ENCODE measurements at places on chromosomes 5 and 9.

- no peak for DNase-seq
- H3K4me1 ChIP-seq = peaks cover 84% of the 10 kb centered on the region
- H3K36me3 ChIP-seq = peaks cover 6% of the 10 kb centered on the region
- no peaks in the 10 kb centered on the region for H3K27me3 ChIP-seq
- peak overlapping the region; percentile 27 for H3K4me3 ChIP-seq
Observed at GRCh38 chr9:127562279-127562796, 49.7 kb upstream of the STXBP1 start.

DNA sequence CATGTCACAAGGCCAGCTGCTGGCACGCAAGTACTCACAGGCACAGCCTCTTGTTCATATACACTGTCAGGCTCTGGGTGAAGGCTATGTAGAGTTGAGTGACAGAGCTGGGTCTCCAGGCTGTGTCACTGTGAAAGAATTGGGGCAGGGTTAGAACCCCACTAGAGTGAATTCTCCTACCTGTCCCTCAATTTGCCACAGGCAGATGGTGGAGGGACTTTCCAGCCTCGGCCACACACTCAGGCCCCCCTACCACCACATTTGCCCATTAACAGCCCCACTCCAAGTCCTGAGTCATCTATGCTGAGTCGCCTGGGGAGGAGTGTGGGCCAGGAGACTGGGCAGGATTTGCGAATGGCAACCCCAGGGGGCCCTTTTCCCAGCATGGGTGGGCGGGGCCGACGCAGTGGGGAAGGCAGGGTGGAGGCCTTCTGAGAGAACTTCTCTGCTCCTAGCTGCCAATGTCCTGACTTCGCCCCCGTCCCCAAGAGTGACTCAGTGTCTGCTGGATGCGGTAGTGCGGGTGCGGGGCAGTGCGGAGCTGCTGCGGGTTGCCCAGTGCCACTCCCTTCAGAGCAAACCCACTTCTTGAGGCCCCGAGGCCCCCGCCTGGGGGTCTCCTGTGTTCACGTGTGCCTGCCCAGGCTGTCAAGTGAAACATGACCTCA is 50.3 kb upstream of the PSD2 start:
- H3K4me3 ChIP-seq = no peak overlapping the region
- peaks cover 37% of the 10 kb centered on the region for H3K4me1 ChIP-seq

DNA sequence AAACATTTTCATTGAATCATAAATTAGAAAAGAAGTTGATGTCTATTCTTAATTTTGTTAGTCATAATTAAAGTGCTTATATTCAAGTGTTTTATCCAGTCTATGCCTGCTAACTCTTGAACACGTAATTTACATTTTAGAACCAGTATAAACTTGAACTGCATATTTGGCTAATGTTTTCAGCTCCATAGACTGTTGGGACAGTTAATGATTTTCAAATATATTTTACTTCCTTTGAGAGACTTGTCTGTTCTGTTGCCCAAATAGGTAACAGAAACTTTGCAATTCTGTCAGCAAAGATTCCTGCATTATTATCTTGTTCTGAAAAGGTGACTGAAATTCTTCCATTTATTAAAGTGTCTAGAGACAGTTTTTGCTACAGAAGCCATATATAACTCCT is 7.8 kb downstream of the ITGA2 start:
- H3K27me3 ChIP-seq = peaks cover 6% of the 10 kb centered on the region
- DNase-seq = no peak
- H3K4me1 ChIP-seq = no peaks in the 10 kb centered on the region
- no peak overlapping the region for H3K4me3 ChIP-seq
- no peak overlapping the region for H3K27ac ChIP-seq

GRCh38 chr5:40755407-40756365 is at the start of gene TTC33:
TTC33 (minus strand) TSS chr5:40755961; CDS start chr5:40747018, 8,943 bp downstream.
- DNase-seq = peak; percentile 96
- H3K27me3 ChIP-seq = no peaks in the 10 kb centered on the region
- H3K27ac ChIP-seq = peak within 1 kb of the TSS; percentile 88
- H3K4me3 ChIP-seq = peak within 1 kb of the TSS; percentile 87
- no peaks in the 10 kb centered on the region for H3K36me3 ChIP-seq
- H3K4me1 ChIP-seq = peaks cover 36% of the 10 kb centered on the region

GRCh38 chr9:81489046-81489445 is 200.3 kb downstream of the TLE1 start:
- DNase-seq = no peak
- H3K27me3 ChIP-seq = no peaks in the 10 kb centered on the region
- no peak overlapping the region for H3K4me3 ChIP-seq
- no peak overlapping the region for H3K27ac ChIP-seq

- H3K36me3 ChIP-seq = no peaks in the 10 kb centered on the region
- no peak for DNase-seq
- no peaks in the 10 kb centered on the region for H3K4me1 ChIP-seq
- no peak overlapping the region for H3K4me3 ChIP-seq
Observed at GRCh38 chr5:81542242-81542641, 148.3 kb upstream of the ACOT12 start.

DNA sequence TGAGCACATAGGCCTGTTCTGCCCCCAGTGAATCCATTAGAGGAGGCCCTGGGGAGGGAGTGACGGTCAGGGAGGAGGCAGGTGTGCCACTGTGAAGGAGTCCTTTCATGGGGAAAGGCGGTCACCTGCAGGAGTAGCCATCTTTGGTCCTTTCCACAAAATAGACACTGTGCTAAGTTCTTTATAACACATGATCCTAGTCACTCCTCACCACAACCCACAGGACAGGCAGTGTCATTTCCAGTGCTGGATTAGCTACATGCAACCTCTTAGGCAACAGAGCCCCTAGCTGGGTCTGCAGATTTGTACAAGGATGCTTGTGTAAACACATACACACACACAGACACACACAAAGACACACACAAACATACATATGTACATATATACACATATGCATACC is 18.3 kb downstream of the DOCK2 start:
- DNase-seq = no peak
- no peaks in the 10 kb centered on the region for H3K27me3 ChIP-seq
- H3K4me3 ChIP-seq = no peak overlapping the region
- peaks cover 26% of the 10 kb centered on the region for H3K4me1 ChIP-seq
- H3K27ac ChIP-seq = no peak overlapping the region

DNA sequence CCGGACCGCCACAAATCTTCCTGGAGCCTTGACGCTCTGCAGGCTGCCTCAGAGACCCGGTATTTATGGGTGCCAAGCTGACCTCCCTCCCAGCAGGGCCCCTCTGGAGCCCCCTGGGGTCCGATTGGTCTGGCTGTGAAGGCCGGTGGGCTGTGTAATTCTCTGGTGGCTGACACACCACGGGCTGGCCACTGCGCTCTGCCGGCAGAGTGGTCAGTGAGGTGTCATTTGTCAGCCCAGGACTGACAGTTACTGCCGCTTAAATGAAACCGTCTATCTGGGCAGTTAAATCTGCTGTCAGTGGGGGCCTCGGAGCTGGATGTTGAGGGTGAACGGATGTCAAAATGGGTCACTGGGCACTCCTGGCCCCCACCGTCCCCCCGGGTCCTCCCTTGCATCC is 10.7 kb downstream of the NR5A1 start:
- H3K27ac ChIP-seq = no peak overlapping the region
- H3K4me1 ChIP-seq = no peaks in the 10 kb centered on the region
- no peak for DNase-seq
- peaks cover 74% of the 10 kb centered on the region for H3K27me3 ChIP-seq
- H3K36me3 ChIP-seq = no peaks in the 10 kb centered on the region

DNA sequence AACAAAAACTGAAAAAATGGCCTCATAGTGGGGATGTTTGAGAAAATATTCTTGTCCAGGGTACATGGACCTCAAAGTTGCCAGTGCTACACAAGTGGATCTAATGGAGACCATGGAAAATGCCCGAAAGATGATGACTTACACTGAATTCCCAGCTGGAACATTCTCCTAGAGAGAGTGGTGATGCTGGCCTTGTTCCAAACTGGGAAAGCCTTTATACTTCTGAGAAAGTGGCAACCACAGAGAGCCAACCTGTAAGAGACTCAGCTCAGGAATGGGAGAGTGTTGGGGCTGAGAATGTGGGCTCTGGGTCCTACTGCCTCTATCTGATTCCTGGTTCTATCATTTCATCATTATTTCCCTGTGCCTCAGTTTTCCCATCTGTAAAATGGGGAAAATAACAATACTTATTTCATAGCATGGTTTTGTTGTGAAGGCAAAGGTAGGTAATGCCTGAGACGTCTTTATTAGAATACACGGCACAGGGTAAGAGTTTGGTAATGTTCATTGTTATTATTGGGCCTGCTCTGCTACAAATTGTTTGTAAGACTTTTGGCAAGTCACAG is 229.0 kb upstream of the PANK3 start:
- H3K27me3 ChIP-seq = no peaks in the 10 kb centered on the region
- no peak overlapping the region for H3K27ac ChIP-seq
- H3K36me3 ChIP-seq = no peaks in the 10 kb centered on the region
- H3K4me1 ChIP-seq = peaks cover 13% of the 10 kb centered on the region

GRCh38 chr9:126451316-126451885 is 124.8 kb downstream of the MVB12B start:
- H3K4me1 ChIP-seq = peaks cover 6% of the 10 kb centered on the region
- H3K4me3 ChIP-seq = no peak overlapping the region
- H3K27ac ChIP-seq = no peak overlapping the region
- DNase-seq = no peak

DNA sequence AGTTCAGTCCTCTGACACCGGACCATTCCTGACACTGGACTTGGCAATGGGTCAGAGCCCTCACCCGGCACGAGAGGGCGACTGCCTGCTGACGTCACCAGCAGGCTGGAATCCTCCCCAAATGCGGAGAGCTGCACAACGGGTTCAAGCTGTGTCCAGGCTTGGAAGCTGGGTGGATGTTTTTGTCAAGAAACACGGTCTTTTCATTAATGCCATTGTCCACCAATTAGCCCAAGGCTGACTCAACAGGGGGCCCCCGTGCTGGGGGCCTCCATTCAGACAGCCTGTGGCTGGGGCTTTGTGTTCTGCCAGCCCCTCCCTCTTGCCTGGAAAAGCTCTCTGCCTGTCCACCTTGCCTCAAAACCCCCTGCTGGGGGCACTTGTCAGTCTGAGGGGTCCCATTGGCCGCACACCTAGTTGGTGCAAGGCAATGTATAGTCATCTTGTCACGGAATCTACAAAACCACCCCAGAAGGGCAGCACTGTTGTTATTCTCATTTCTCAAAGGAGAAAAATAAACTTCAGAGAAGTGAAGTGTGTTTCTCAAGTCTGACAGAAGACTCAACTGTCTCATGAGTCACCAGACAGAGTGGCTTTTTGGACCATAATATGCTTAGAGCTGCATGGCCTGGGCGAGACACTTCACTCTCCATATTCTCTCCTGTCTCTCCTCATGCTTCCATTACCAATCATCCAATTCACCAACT is 24.6 kb downstream of the NDUFA8 start:
- H3K36me3 ChIP-seq = no peaks in the 10 kb centered on the region
- H3K4me3 ChIP-seq = no peak overlapping the region
- H3K27me3 ChIP-seq = no peaks in the 10 kb centered on the region

GRCh38 chr5:168899264-168899663 is 320.1 kb upstream of the PANK3 start:
- H3K4me3 ChIP-seq = no peak overlapping the region
- DNase-seq = no peak
- no peaks in the 10 kb centered on the region for H3K4me1 ChIP-seq

DNA sequence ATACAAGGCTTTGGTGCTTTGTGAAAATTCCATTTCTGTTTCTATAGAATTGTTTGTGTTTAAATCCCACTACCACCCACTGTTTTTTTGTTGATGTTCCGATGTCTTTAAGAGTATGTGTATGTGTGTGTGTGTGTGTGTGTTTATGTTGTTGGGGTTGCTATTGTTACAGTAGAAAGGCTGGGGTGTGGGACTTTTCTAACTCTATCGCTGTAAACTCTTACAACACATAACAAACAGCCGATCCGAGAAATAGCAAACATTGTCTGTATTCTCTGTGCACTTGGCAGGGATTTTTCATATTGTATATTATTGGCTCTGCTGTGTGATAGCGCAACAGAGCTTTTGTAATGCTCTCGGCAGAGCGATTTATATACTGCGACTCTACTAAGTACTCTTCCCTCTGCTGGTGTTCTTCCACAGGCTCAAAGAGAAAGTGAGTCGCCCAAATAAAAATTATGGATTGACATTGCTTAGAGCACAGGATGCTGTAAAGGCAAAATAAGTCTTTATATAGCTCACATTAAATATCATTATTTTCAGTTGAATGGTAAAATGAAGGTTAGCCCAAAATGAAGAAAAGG is 492.2 kb upstream of the ARRDC3 start:
- no peak overlapping the region for H3K27ac ChIP-seq
- no peak for DNase-seq
- no peaks in the 10 kb centered on the region for H3K36me3 ChIP-seq
- no peaks in the 10 kb centered on the region for H3K27me3 ChIP-seq
- H3K4me1 ChIP-seq = no peaks in the 10 kb centered on the region
- no peak overlapping the region for H3K4me3 ChIP-seq

GRCh38 chr9:35650341-35651158 is at the start of gene SIT1:
SIT1 (minus strand) TSS chr9:35650931; CDS start chr9:35650853, 78 bp downstream.
- H3K4me3 ChIP-seq = no peak within 1 kb of the TSS
- H3K27ac ChIP-seq = no peak within 1 kb of the TSS
- H3K36me3 ChIP-seq = no peaks in the 10 kb centered on the region
- peaks cover 13% of the 10 kb centered on the region for H3K4me1 ChIP-seq
- DNase-seq = no peak

DNA sequence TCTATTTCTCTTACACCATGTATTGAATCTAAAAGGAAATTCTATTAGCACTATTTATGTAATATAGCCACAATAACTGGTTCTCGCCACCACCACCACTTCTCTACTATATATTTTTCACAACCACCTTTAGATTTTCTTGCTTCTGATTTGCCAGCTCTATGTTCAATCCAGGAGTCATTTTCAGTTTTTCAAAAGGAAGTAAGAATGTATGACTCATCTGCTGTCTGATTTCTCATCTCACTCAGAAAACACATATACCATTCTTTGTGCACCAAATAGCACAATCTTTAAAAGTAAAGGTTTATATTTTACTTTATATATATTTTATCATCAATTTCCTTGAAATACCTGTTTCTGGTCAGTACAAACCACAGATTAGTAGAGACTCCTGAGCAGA is 1127.5 kb downstream of the TAF11L14 start:
- H3K4me3 ChIP-seq = no peak overlapping the region
- no peaks in the 10 kb centered on the region for H3K27me3 ChIP-seq
- no peaks in the 10 kb centered on the region for H3K36me3 ChIP-seq
- H3K27ac ChIP-seq = no peak overlapping the region
- DNase-seq = no peak

DNA sequence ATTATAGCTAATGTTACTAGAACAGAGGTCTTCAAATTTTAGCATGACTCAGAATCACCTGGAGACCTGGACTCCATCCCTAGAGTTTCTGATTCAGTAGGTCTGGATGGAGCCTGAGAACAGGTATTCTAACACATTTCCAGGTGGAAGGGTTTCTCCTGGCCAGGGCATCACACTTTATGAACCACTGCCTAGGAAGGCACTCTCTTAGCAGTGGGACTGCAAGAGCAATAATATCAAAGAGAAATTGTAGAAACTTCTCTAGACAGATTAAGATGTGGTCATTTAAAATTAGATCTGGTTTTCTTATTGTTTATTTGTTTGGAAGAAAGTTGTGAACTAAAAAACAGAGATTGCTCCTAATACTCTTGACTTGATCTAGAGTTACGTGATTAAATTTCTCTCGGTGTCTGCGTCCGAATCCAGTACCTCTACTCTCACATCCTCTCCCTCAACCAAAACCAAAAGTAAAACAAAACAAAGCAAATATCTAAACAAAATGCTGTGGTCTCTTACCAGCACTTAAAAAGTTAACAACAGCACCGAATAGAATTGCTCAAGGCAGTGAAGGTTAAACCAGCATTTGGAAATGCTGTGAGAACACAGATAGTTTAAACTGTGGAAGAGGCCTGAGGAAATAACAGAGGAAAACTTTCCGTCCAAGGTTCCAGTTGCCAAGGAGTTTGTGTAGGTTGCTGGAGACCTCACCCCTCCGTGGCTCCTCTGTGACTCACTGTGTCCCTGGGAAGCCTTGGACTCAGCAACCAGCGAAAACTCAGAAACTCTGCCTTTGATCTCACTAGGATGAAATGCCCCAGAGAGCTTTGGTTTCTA is 193.4 kb downstream of the ARRDC3 start:
- H3K4me3 ChIP-seq = peak overlapping the region; percentile 46
- H3K27ac ChIP-seq = peak overlapping the region; percentile 59
- no peak for DNase-seq

Measured in left ventricle myocardium inferior (tissue), 1 donor.